Fibroblast of gingiva (primary cell): ENCODE measurements at places on chromosomes 7 and 10.
A peak's percentile ranks its signal among the peaks of the same experiment; 100 is the strongest.

- DNase-seq: no peak
Observed at GRCh38 chr7:32564542-32564941, 69.3 kb downstream of the AVL9 start.

GRCh38 chr10:79588800-79589199 is 21.9 kb upstream of the SFTPA1 start:
- no peak for DNase-seq

- no peak for DNase-seq
Observed at GRCh38 chr7:35546691-35547429, 148.1 kb downstream of the HERPUD2 start.

- no peak for DNase-seq
Observed at GRCh38 chr10:101261702-101262101, 32.4 kb upstream of the LBX1 start.

DNA sequence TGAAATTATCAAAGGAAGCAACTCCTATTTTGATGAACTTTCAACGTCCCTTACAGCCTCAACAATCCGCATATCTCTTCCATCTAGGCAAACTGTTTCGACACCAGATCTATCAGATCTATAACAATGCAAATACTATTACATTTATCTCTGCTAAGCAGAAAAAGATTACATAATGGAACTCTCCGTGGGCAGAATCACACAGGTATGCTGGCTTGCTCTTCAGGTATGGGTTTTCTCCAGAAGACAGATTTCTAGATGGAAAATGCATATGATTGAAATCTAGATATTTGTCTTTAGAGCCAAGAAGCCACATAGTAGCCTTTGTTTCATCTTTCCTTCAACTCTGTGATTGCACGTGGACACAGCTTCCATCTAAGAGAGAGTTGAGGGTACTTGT is 38.6 kb downstream of the ADAM12 start:
- no peak for DNase-seq

- peak; percentile 88 for DNase-seq
Observed at GRCh38 chr7:122886357-122887081, at the start of gene CADPS2. TSS of gene CADPS2 (minus strand) at chr7:122886460. CDS start at chr7:122886337, 123 bp downstream.

GRCh38 chr7:100946766-100947365 is 2.5 kb upstream of the MUC3A start:
- DNase-seq: no peak

GRCh38 chr10:11110539-11110938 is 92.9 kb downstream of the CELF2 start:
- no peak for DNase-seq

DNA sequence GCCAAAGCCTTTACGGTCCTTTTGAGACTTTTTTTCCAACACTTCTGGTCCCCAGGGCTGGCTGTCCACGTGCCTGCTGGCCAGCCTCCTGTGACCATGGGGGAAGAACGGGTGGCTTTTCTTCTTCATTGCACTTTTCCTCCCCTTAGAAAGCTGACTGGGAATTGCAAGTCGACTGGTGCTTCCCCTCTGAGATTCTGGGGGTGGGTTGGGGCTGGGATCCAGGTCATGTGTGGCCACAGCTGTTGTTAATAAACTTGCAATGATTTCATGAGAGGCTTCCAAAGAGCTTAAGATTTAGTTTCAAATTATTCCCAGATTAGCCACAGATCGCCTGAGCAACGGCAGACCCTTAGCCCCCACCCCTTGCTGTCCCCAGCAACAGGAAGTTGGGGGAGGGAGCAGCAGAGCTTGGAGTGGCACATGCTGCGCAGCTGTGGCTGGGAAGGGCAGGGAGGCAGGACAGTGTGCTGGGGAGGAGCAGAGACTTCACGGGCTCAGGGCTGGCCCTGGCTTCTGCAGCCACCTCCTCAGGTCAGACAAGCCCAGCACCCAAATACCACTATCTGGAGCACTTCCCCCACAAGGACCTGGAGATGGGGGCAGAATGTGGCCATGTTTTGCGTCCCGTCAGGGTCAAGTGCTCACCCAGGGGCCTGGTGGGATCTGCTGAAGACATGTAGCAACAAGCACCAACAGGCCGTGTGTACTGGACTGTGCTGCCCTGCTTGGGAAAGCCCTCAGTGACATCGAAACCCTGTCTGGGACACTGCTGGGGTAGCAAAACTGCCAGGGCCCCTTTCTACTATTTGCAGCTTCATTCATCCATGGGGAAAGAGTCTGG is 147.1 kb downstream of the RNF216 start:
- DNase-seq: peak; percentile 98

DNA sequence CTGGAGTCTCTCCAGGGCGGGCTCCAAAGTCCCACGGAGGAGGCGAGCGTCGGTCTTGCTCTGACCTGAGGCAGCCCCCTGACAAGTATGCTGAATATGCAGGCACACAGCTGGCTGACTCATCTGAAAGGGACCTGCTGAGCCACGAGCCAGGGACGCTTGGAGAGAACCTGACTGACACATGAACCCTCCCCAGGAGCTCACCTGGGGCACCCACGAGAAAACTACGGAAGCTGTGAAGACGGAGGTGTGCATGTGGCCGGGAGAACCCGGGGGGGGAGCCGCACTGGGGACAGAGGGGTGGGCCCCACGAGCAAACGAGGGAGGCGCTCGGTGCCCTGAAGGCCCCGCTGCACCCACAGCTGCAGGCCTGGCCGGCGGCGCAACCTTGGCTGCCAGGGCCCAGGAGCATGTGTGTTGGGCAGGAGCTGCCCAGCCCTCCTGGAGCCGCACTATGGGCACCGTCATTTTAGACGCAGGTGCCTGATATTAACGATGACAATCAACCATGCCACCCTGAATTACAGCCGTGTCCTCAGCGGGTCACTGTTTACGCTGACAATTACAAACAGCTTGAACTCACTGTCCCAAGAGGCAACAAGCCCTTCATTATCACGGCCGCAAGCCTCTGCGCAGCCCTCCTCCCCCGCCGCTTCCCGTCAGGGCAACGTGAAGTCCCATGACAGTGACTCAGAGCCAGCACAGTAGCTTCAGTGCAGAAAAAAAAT is 64.7 kb downstream of the DIP2C start:
- peak; percentile 83 for DNase-seq

DNA sequence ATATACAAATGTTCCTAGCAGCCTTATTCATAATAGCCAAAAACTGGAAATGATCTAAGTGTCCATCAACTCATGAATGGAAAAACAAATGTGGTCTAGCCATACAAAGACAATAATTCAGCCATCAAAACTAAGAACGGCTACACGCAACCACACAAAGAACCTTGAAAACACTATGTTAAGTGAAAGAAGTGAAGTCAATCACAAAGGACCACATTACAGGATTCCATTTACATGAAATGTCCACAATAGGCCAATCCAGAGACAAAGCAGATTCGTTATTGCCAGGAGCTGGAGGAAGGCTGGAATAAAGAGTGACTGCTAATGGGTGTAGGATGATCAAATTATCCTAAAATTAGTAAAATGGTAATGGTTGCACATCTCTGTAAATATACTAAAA is 21.1 kb downstream of the MKRN1 start:
- DNase-seq: no peak

- DNase-seq: no peak
Observed at GRCh38 chr7:25732766-25733217, 419.2 kb upstream of the NFE2L3 start.

- no peak for DNase-seq
Observed at GRCh38 chr7:104963991-104964385, 50.0 kb upstream of the KMT2E start.

- DNase-seq: peak; percentile 34
Observed at GRCh38 chr7:102279537-102280400, 6.9 kb upstream of the SH2B2 start.

- no peak for DNase-seq
Observed at GRCh38 chr7:129606803-129607202, 4.7 kb upstream of the NRF1 start.

DNA sequence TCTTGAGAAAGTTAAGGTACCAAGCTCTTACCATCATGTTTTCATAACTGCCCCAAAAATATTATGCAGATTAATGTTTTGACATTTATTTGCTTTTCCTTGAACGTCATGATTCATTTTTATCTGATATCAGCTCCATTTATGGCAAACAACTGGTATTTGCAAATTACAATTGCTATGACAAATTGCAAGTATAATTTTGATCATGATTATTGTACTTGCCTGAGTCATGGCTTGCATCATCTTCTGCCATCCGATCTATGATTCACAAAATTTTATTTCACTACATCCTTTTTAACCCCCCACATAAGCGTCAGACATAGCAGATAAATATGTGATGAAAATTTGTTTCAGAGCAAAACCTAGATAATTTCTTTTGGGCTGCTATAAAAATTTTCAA is 155.0 kb downstream of the STK31 start:
- DNase-seq: peak; percentile 59

DNA sequence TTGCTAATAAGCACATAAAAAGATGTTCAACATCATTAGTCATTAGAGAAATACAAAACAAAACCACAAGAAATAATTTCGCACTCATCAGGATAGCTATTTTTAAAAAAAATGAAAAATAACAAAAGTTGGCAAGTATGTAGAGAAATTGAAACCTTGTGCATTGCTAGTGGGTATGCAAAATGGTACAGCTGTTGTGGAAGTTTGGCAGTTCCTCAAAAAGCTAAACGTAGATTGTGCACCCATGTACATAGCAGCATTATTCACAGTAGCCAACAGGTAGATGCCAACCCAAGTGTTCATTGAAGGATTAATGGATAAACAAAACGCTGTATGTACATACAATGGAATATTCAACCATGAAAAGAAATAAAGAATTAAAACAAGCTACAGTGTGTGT is 35.3 kb upstream of the STARD3NL start:
- DNase-seq: no peak

GRCh38 chr7:6430271-6430940 is 17.3 kb downstream of the DAGLB start:
- DNase-seq: peak; percentile 27

GRCh38 chr10:69516316-69516715 is 56.9 kb downstream of the NEUROG3 start:
- DNase-seq: peak; percentile 0
